Cardiac muscle cell (in vitro differentiated cells and primary cell): ENCODE measurements at places on chromosomes 12 and 14. TPM values are rescaled to one million over a fixed set of nuclear protein-coding genes. Genes with fewer than 3 reads are reported as not detected.

DNA sequence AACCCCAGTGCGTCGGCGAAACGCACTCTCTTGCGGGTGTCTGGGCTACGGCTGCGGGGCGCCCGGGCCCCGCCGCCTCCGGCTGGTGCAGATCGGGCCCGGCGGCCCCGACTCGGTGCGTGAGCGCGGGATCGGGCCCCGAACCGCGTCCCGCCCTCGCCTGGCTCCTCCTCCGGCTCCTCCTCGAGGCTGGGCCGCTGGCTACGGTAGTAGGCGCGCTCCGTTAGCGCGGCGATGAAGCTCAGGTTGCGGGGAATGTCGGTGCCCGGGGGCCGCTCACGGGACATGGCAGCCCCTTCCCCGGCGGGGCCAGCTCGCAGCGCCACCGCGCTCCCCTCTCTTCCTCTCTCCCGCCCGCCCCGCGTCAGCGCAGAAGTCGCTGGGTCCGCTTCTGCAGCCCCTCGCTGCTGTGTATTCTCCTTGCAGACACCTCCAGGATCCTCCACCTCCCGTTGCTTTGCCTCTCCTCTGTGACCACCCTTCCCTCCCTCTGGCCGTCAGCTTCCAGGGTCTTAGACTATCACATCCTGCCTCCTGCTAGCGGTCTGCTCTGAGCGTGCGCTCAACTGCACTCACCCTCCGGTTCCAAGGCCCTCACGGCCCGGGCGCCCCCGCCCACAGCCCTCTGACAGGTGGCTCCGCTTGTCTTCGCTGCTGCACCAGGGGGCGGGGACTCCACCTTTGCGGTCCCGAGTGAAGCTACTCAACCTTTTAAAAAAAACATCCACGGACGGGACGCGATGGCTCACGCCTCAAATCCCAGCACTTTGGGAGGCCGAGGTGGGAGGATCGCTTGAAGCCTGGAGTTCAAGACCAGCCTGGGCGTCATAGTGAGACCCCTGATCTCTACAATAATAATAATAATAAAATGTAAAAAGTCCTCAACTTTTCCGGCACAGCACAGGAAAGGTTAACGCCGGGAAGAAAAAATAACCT, at the start of gene PPP1R3E:
TSS of gene PPP1R3E (minus strand) at position 570 of the 936 bp plus-strand sequence. CDS start at position 287, 283 bp downstream.
- DNase-seq = peak; percentile 62
- no peaks in the 10 kb centered on the region for H3K27me3 ChIP-seq
- peaks cover 24% of the 10 kb centered on the region for H3K4me1 ChIP-seq

GRCh38 chr14:89660166-89660565, 243.1 kb upstream of the FOXN3 start:
- no peaks in the 10 kb centered on the region for H3K36me3 ChIP-seq
- H3K4me1 ChIP-seq = peaks cover 19% of the 10 kb centered on the region
- H3K27ac ChIP-seq = no peak overlapping the region
- no peaks in the 10 kb centered on the region for H3K27me3 ChIP-seq

DNA sequence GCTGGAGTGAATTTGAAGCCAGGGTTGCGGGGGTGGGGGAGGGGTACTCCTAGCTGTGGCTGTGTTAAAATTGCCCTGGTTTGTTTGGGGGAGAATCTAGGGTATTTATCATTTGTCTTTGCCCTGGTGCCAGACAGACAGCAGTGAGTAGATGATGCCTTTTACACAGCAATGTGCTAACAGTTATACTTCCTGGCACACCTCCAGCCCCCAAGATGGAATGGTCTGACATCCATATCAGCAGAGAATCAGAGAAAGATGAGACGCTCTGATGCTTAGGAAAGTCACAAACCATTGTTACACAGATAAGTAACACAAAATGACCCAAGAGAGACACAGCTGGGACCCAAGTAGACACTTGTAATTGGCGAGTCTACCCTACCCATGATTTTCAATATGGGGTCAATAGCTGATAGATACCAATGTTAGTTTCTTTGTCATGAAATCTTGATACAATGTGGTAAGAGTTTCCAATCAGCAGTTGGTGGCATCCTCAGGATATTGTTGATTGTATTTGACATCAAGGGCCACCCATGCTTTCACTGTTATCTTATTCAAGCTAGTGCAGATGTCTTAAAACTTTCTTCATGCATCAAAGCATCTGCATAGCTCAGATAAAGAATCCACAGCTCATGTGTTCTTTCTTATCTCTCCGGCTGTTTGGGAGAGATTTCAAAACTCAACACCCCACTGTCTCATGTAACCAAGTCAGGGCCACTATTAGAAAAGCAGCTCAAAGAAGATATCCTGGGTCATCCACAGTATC, 2.6 kb upstream of the PRKAB1 start:
- H3K4me1 ChIP-seq = peaks cover 4% of the 10 kb centered on the region
- no peak overlapping the region for H3K27ac ChIP-seq
- H3K36me3 ChIP-seq = no peaks in the 10 kb centered on the region
- DNase-seq = no peak
- H3K4me3 ChIP-seq = no peak overlapping the region

GRCh38 chr12:26396402-26396801, 201.0 kb downstream of the SSPN start:
- H3K27ac ChIP-seq = no peak overlapping the region
- DNase-seq = no peak
- no peak overlapping the region for H3K4me3 ChIP-seq
- peaks cover 3% of the 10 kb centered on the region for H3K27me3 ChIP-seq
- H3K4me1 ChIP-seq = no peaks in the 10 kb centered on the region

DNA sequence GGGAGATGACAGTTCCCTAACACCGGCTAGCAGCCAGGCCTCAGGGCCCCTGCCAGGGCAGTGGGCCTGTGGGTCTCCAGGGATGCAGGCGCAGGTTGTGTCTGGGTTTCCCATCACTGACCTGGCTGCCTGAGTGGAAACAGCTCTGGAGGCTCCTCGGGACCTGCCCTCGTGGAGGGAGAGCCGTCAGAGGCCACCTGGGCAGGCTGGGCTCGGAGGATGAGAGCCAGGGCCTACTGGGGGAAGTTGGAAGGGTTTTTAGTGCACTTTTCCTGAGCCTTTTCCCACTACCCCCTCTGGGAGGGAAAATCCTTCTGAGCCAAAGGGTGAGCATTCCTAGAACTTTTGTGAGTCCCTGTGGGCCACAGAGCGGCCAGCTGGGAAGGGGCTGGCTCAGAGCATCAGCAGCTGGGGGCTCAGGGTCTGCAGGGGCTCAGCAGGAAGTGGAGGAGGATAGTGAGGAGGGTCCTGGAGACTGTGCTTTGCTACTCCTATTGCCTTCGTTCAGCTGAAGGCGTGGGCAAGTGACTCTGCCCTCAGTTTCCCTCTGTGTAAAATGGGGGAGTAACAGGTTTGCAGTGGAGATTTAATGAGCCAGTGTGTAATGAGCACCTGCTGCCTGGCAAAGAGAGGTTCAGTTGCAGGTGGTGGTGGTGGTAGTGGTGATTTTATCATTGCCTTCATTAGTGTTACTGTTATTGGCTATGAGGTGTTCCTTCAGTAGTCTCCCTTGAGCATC, 1.8 kb downstream of the SH2B3 start:
- no peak for DNase-seq
- no peaks in the 10 kb centered on the region for H3K36me3 ChIP-seq
- H3K27ac ChIP-seq = no peak overlapping the region

GRCh38 chr14:64178814-64179213, 115.4 kb downstream of the ESR2 start:
- no peak overlapping the region for H3K4me3 ChIP-seq
- H3K36me3 ChIP-seq = peaks cover 15% of the 10 kb centered on the region
- DNase-seq = no peak
- H3K27ac ChIP-seq = no peak overlapping the region
- H3K27me3 ChIP-seq = no peaks in the 10 kb centered on the region
- H3K4me1 ChIP-seq = peaks cover 10% of the 10 kb centered on the region

DNA sequence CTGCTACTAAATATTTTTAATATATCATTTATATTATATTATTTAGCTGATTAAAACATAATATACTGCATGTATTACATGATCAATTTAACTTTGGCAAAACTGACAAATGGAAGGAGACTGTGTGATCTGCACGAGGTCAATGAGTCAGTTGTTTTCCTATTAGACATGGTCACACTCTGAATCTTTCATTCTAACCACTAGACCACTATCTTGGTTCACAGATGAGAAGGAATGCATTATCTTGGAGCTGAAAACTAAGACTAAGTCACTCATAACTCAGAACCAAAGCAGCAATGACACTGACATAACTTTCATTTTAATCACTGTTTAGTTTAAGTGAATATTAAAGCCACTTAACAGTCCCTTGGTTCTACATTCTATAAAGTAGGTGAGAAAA, 37.4 kb downstream of the GNPTAB start:
- H3K36me3 ChIP-seq = no peaks in the 10 kb centered on the region
- H3K27me3 ChIP-seq = no peaks in the 10 kb centered on the region
- peak; percentile 68 for DNase-seq
- H3K27ac ChIP-seq = no peak overlapping the region

DNA sequence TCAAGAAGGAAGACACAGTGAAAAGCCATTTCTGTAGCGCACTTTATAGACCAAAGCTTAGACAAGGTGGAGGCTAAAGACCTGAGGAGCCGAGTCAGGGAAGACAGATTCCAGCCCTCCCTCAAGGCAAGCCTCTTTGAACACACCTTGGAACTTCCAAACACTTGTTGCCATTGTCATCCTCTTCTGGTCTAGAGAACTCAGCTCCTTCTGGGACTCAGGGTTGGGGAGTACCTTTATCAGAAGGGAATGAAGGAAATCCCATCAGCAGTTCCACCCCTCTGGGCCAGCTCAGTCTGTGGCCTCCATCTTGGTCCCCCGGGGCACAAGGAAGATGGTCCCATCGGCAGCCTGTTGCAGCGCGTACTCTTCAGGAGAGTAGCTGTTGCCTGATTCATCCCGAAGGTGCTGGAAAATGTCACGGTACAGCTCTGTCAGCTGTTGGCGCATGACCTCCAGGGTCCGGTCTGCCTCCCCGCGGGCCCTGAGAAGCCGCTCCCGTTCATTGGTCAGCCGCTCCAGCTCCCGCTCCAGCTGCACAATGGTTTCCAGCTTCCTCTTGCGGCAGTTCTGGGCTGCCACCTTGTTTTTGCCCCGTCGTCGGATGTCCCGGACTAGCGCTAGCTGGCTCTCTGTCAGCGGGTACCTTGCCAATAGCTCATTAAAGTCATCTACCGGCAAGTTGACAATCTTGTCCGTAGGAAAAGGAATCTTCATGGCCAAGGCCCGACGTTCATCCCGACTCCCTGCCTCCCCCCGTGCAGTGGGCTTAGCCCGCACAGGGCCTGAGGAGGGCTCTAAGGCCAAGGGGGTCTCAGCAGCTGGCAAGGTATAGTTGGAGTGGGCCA, 8.5 kb downstream of the NFE2 start:
- no peak overlapping the region for H3K27ac ChIP-seq
- peaks cover 24% of the 10 kb centered on the region for H3K4me1 ChIP-seq
- peaks cover 13% of the 10 kb centered on the region for H3K36me3 ChIP-seq
- no peaks in the 10 kb centered on the region for H3K27me3 ChIP-seq
- H3K4me3 ChIP-seq = no peak overlapping the region

DNA sequence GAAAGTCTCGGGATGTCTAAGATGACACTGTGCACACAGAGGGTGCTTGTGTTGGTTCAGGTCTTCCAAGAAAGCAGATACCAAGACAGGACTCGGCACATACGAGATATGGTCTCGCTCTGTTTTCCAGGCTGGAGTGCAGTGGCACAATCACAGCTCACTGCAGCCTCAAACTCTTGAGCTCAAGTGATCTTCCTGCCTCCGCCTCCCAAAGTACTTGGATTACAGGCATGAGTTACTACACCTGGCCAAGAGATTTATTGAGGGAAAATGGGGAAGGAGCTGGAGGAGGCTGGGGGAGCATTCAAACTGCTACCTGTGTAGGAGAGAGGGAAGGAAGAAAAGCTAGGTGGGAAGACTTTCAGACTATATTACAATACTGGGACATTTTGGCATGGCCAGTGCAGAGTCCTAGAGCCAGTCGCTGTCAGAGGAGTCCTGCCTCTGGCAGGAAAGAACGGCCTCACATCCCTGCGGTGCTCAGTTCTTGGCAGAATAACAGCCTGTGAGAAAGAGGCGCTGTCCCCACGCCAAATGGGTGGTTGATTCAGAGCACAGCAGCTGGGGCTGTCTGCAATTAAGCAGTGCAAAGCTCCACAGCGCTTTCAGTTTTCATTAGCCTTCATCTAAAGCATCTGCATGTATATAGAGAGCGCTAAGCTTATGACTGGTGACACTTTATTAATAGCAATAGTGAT, 18.3 kb downstream of the SLC17A8 start:
- H3K36me3 ChIP-seq = no peaks in the 10 kb centered on the region
- no peak overlapping the region for H3K27ac ChIP-seq
- no peaks in the 10 kb centered on the region for H3K4me1 ChIP-seq
- H3K4me3 ChIP-seq = no peak overlapping the region
- no peaks in the 10 kb centered on the region for H3K27me3 ChIP-seq

- H3K36me3 ChIP-seq = peaks cover 80% of the 10 kb centered on the region
- H3K27me3 ChIP-seq = no peaks in the 10 kb centered on the region
- DNase-seq = no peak
Observed at GRCh38 chr14:23079716-23080115, 15.2 kb downstream of the ACIN1 start.

- no peak for DNase-seq
- no peaks in the 10 kb centered on the region for H3K4me1 ChIP-seq
- H3K4me3 ChIP-seq = no peak overlapping the region
- no peaks in the 10 kb centered on the region for H3K27me3 ChIP-seq
Observed at GRCh38 chr12:28908646-28909045, 240.4 kb upstream of the FAR2 start.

- no peaks in the 10 kb centered on the region for H3K27me3 ChIP-seq
- H3K4me3 ChIP-seq = no peak overlapping the region
- DNase-seq = no peak
- H3K27ac ChIP-seq = no peak overlapping the region
- no peaks in the 10 kb centered on the region for H3K36me3 ChIP-seq
Observed at GRCh38 chr14:66645716-66646115, 137.8 kb downstream of the GPHN start.

DNA sequence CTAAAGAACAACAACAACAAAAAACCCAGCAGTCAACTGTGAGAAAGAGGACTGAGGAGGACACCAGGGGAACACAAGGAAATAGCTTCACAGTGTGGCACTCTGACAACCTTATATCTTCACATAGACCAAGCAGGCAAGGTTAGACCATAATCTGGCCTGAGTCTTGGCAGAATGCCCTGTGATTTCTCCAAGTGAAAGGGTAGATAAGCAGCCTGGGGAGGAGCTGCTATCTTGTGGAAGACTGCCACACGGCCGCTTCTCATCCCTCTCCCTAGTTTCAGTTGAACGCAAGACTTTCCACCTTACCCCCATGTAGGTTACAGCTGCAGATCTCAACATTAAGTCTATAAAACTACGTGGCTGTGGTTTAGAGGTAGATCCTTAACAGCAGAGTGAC, 3.7 kb downstream of the SLC25A21 start:
- no peaks in the 10 kb centered on the region for H3K27me3 ChIP-seq
- no peak overlapping the region for H3K27ac ChIP-seq
- peaks cover 7% of the 10 kb centered on the region for H3K4me1 ChIP-seq
- no peaks in the 10 kb centered on the region for H3K36me3 ChIP-seq
- peak; percentile 14 for DNase-seq

GRCh38 chr12:45742590-45742989, 13.1 kb downstream of the ARID2 start:
- DNase-seq = no peak
- no peak overlapping the region for H3K4me3 ChIP-seq
- H3K27me3 ChIP-seq = no peaks in the 10 kb centered on the region
- H3K36me3 ChIP-seq = no peaks in the 10 kb centered on the region
- H3K27ac ChIP-seq = no peak overlapping the region

TXNRD1 gene
- total RNA-seq = 55.5 and 74.9 TPM in 2 replicates

RIMBP2 gene
- total RNA-seq = 2.4 and 10.5 TPM in 2 replicates

IPO8 gene
- total RNA-seq = 20.5 and 29.6 TPM in 2 replicates

SERPINA9 gene
- total RNA-seq = not detected in 2 replicates

LGR5 gene
- 0.12 and 0.25 TPM in 2 replicates for total RNA-seq

SLC10A1 gene
- not detected in 2 replicates for total RNA-seq

MYG1 gene
- 69.5 and 71.0 TPM in 2 replicates for total RNA-seq

GRIN2B gene
- 0.04 and 0.06 TPM in 2 replicates for total RNA-seq
